ENCODE measurements at places on chromosomes 4 and X. TPM values are rescaled to one million over a fixed set of nuclear protein-coding genes. Genes with fewer than 3 reads are reported as not detected.

The HSD17B11 gene
- 171 TPM for total RNA-seq

The MAGEC3 gene
- not detected for total RNA-seq

The CCDC110 gene
- total RNA-seq = 0.47 TPM

The AWAT2 gene
- not detected for total RNA-seq

Measured in omental fat pad (tissue), 4 donors.